ENCODE measurements at places on chromosomes 5 and 9.

DNA sequence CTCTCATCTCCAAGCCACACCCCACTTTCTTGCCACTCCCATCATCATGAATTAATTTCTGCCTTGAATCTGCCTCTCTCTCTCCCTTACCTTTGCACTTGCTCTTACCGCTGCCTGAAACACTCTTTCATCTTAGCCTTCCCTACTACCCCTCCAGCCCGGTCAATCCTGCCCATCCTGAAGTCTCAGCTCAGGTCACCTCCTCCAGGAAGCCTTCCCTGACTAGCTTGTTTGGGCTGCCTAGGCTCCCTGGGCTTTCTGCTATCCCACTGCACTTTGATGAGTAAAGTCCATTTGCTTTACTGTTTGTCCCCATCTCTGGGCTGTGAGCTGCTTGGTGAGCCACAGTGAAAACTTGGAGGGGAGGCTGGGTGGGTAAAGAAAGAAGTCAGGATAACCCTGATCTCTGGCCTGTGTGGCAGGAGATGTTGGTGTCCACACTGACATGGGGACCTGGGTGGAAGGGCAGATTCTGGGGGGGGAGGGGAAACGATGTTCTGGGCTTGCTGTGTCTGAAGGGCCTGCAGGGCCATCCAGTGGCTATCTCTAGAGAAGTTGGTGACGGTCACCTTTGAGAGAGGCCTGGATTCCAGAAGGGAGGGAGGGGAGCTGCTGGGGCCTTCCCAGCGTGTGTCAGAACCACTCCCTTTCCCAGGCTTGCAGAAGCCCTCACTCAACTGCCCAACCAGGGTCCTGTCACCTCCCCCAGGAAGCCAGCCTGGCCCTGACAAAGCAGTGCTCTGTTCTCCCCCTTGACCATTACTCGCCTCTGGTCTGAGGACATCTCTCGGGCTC, 75.0 kb upstream of the DAB2IP start:
- H3K27me3 ChIP-seq, result no peaks in the 10 kb centered on the region
- no peaks in the 10 kb centered on the region for H3K4me1 ChIP-seq
- no peak overlapping the region for H3K27ac ChIP-seq

GRCh38 chr9:124359855-124360678, 55.2 kb downstream of the PSMB7 start:
- H3K4me3 ChIP-seq, result no peak overlapping the region
- H3K27me3 ChIP-seq, result no peaks in the 10 kb centered on the region
- H3K36me3 ChIP-seq, result no peaks in the 10 kb centered on the region
- no peak for DNase-seq
- no peak overlapping the region for H3K27ac ChIP-seq

- no peaks in the 10 kb centered on the region for H3K4me1 ChIP-seq
- no peaks in the 10 kb centered on the region for H3K36me3 ChIP-seq
- DNase-seq, result no peak
Measured at GRCh38 chr5:2695200-2695891, 56.1 kb downstream of the IRX2 start.

GRCh38 chr9:89916001-89916597, 311.3 kb downstream of the GADD45G start:
- H3K4me1 ChIP-seq, result no peaks in the 10 kb centered on the region
- no peaks in the 10 kb centered on the region for H3K27me3 ChIP-seq
- no peaks in the 10 kb centered on the region for H3K36me3 ChIP-seq
- H3K4me3 ChIP-seq, result no peak overlapping the region
- no peak overlapping the region for H3K27ac ChIP-seq

GRCh38 chr5:119368238-119368630, 12.4 kb downstream of the TNFAIP8 start:
- no peaks in the 10 kb centered on the region for H3K36me3 ChIP-seq
- DNase-seq, result no peak
- H3K4me1 ChIP-seq, result no peaks in the 10 kb centered on the region

DNA sequence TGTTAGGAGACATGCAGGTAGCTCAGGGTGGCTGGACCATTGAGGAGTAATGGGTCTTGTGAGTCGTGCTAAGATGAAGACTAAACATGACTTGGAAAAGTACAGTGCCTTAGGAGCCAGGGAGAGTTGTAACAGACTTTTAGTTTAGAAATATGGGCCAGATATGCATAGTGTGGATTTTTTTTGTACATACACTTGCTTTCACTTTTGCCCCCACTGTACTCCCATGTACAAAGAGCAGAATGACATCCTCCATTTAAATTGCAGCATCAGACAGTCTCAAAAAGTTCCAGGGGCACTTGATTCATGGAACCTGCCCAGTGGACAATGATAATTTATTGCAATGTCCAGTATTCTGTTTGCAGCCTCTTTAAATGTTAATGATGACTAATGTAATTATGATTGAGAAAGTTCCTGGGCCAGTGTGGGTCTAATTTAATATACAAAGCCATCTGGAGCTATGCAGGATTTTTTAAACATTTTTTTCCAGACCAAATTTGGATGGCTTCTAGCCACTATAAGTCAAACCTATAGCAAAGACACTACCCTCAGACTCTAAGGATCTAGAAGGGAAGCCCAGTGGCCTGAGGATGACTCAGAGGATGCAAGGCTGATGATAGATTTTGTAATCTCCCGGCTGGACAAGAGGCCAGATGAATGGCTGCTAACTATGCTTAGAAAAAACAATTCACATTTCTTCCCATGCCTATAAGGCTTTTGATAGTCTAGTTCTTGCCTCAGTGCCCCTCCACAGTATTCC, 80.1 kb downstream of the TRPC7 start:
- no peak overlapping the region for H3K27ac ChIP-seq
- no peak for DNase-seq
- H3K36me3 ChIP-seq, result no peaks in the 10 kb centered on the region
- H3K4me3 ChIP-seq, result no peak overlapping the region
- H3K4me1 ChIP-seq, result no peaks in the 10 kb centered on the region
- no peaks in the 10 kb centered on the region for H3K27me3 ChIP-seq

DNA sequence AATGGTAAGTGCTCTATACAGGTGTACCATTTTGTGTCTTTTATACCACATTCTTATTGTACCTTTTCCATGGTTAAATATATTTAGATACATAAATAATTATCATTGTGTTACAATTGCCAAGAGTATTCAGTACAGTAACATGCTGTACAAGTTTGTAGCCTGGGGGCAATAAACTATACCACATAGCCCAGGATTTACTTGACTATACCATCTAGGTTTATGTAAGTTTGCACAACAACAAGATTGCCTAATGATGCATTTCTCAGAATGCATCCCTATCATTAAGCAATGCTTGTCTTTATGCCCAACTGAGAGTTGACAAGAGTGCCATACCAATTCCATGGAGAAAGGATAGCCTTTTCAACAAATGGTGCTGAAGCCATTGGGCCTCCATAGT, 136.7 kb upstream of the PJA2 start:
- no peak overlapping the region for H3K27ac ChIP-seq
- H3K4me1 ChIP-seq, result no peaks in the 10 kb centered on the region
- no peak overlapping the region for H3K4me3 ChIP-seq
- DNase-seq, result no peak
- H3K27me3 ChIP-seq, result no peaks in the 10 kb centered on the region

GRCh38 chr9:89721176-89721700, 116.4 kb downstream of the GADD45G start:
- no peak overlapping the region for H3K27ac ChIP-seq
- no peaks in the 10 kb centered on the region for H3K36me3 ChIP-seq
- H3K27me3 ChIP-seq, result no peaks in the 10 kb centered on the region
- DNase-seq, result no peak

DNA sequence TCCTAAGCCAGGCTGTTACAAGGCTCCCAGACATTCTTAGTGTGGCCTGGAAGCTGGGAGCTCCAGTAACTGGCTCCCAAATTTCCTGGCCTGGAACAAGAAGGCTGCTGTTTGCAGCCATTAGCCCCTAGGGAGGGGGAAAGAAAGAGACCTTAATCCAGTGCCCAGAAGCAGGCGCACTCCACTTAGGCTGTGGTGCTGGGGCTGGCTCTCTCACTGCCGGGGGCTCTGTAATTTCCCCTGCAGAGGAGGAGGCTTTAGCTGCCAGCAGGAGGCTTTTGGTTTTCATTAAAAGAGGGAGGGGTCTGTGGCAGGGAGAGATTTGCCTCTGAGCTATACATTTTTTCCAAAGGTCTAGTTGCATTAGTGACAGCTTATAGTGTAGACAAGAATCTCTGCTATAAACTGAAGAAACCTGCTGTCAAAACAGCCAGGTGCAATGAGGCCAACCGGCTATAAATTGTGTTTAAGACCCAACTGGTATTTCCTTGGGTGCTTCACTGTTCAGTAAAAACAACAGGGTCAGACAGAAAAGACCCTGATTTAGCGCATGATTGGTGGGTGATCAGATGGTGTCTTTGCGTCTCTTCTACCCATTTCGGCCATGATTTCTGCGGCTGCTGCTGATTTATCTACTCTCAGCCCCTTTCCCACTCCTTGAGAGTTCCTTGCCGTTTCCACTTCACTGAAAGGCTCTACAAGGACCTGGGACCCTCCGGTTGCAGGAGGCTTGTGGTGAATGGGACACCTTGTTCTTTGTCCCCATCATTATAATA, 254.6 kb downstream of the AOPEP start:
- DNase-seq, result no peak
- no peaks in the 10 kb centered on the region for H3K27me3 ChIP-seq
- H3K4me1 ChIP-seq, result no peaks in the 10 kb centered on the region
- H3K36me3 ChIP-seq, result no peaks in the 10 kb centered on the region
- no peak overlapping the region for H3K4me3 ChIP-seq
- no peak overlapping the region for H3K27ac ChIP-seq

- H3K27ac ChIP-seq, result no peak overlapping the region
- peaks cover 3% of the 10 kb centered on the region for H3K4me1 ChIP-seq
- no peaks in the 10 kb centered on the region for H3K27me3 ChIP-seq
- no peaks in the 10 kb centered on the region for H3K36me3 ChIP-seq
- DNase-seq, result no peak
Measured at GRCh38 chr5:76517334-76517733, 105.9 kb downstream of the F2RL2 start.

DNA sequence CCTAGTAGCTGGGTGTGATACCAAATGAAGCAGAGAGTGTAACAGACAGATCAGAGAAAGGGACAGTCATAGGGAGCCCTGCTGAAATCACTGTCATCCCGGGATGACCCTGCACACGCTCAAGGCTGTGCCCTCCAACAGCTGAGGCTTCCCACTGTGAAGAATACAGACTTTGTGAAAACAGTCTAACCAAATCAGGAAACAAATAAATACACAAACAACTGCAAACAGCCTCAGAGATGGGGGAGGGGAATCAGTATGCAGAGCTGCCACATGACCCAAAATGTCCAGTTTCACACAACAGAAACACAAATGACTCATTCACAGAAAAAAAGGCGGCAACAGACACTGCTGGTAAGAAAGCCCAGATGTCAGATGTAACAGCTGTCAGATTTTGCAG, 101.9 kb downstream of the ADAMTS2 start:
- H3K36me3 ChIP-seq, result no peaks in the 10 kb centered on the region
- no peak overlapping the region for H3K4me3 ChIP-seq
- H3K27me3 ChIP-seq, result no peaks in the 10 kb centered on the region
- DNase-seq, result no peak
- H3K27ac ChIP-seq, result no peak overlapping the region
- H3K4me1 ChIP-seq, result peaks cover 3% of the 10 kb centered on the region

- no peaks in the 10 kb centered on the region for H3K4me1 ChIP-seq
- H3K27ac ChIP-seq, result no peak overlapping the region
- H3K36me3 ChIP-seq, result no peaks in the 10 kb centered on the region
- no peaks in the 10 kb centered on the region for H3K27me3 ChIP-seq
- H3K4me3 ChIP-seq, result no peak overlapping the region
- DNase-seq, result no peak
Measured at GRCh38 chr5:141942185-141942857, 15.7 kb downstream of the PCDH12 start.

DNA sequence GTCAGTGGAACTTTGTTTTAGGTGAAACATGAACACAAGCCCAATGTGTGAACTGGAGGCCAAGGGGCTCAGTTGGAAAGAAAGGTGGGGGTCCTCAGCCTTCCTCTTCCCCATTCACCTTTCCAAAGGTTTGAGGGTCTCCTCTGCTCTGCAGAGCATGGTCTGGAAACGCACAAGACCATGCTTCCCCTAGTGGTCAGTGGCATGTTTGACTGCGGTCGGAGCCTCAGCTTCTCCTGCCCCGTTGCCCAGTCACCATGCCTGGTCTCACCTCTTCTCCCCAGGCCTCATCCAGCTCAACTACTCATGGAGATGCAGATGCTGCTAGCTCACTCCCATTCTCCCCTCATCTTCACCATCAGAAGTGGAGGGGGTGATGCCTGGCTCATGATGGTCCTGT, 340.3 kb downstream of the GADD45G start:
- H3K4me3 ChIP-seq, result no peak overlapping the region
- peaks cover 8% of the 10 kb centered on the region for H3K4me1 ChIP-seq
- H3K27me3 ChIP-seq, result no peaks in the 10 kb centered on the region
- no peaks in the 10 kb centered on the region for H3K36me3 ChIP-seq
- H3K27ac ChIP-seq, result no peak overlapping the region
- DNase-seq, result no peak

- H3K27me3 ChIP-seq, result no peaks in the 10 kb centered on the region
- H3K4me3 ChIP-seq, result no peak overlapping the region
- H3K4me1 ChIP-seq, result peaks cover 3% of the 10 kb centered on the region
Measured at GRCh38 chr9:14245901-14246525, 67.9 kb downstream of the NFIB start.

- no peak overlapping the region for H3K4me3 ChIP-seq
- no peaks in the 10 kb centered on the region for H3K36me3 ChIP-seq
- peaks cover 8% of the 10 kb centered on the region for H3K4me1 ChIP-seq
- DNase-seq, result no peak
- H3K27ac ChIP-seq, result no peak overlapping the region
Measured at GRCh38 chr5:170283296-170283695, 14.3 kb downstream of the LCP2 start.

DNA sequence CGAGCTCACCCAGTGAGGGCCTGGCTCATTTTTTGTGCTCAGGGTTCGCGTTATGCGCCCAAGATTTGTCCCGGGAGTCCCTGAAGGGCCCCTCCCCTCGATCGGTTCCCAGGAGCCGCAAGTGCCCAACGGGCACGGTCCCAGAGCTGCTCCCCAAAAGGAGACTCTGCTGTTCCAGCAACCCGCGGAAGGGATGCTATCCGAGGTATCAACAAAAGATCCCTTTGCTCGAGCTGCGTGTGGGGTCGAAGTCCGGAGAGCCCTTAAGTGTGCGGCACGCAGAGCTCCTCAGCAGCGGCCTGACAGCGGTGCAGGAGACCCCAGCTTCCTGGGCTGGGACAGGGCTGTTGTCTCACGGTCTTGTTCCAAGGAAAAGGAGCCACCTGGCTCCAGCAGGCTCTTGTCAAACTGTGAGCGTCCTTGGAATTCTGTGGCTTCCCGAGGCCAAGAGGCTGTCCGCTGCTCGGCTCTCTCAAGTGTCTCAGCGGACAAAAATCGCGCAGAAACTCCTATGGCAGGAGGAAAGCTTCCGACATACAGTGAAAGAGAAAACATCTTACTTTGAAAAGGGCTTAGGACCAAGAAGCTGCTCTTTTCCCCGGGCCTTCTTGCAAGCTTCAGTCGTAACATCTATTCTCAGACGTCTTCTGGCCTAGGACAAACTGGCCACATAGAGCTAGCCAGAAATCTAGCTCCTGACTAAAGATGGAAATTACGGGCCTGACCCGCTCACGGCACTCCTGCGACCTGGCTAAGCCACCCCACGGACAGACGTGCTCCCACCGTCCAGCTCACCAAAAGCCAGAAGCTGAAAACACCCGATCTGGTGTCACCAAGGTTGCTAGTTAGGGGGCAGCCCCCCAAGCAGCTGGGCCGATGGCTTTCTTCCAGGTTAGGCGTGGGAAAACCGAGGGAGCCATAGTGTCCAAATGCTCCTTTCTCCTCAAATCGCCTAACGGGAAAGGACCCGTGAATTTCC, 2.6 kb upstream of the FOXB2 start:
- no peak overlapping the region for H3K4me3 ChIP-seq
- H3K27ac ChIP-seq, result no peak overlapping the region
- peaks cover 6% of the 10 kb centered on the region for H3K4me1 ChIP-seq
- no peaks in the 10 kb centered on the region for H3K36me3 ChIP-seq
- no peaks in the 10 kb centered on the region for H3K27me3 ChIP-seq

GRCh38 chr9:23824830-23825591, 1.0 kb downstream of the ELAVL2 start:
- H3K27ac ChIP-seq, result no peak overlapping the region
- peaks cover 21% of the 10 kb centered on the region for H3K4me1 ChIP-seq
- no peaks in the 10 kb centered on the region for H3K36me3 ChIP-seq
- peaks cover 7% of the 10 kb centered on the region for H3K27me3 ChIP-seq
- no peak for DNase-seq
